Activated T-helper 1 cell treated with anti-CD3 and anti-CD28 coated beads, Interleukin-12 subunit alpha, Interleukin-12 subunit beta, Interleukin-2, Interleukin-4 antibody, amounts not matched to agents 30 ng/mL and 10 ng/mL and 1 ng/mL, durations not matched to agents 14 hours and 24 hours and 36 hours (primary cell): ENCODE measurements at places on chromosomes 5 and 9.

DNA sequence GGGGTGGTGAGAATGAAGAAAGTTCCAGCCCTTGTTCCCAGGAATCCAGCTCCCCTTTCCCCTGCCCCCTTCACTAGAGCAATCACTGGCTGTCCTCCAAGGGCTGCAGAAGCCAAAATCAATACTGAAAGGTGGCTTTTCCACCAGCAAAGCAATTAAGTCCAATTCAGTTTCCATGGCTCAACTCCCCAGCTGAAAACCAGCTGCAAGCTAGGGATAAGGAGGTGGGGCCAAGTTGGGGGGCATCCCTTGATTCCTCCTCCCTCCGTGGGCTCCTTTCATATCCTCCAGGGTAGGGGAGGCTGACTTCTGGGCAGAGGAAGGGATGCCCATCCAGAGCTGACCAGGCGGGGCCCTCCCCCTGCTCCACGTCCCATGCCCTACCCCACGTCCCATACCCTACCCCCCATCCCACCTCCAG lies 22.7 kb downstream of the CAMK2A start:
- no peaks in the 10 kb centered on the region for H3K36me3 ChIP-seq
- H3K4me3 ChIP-seq: no peak overlapping the region
- H3K4me1 ChIP-seq: no peaks in the 10 kb centered on the region
- H3K27me3 ChIP-seq: peaks cover 3% of the 10 kb centered on the region

DNA sequence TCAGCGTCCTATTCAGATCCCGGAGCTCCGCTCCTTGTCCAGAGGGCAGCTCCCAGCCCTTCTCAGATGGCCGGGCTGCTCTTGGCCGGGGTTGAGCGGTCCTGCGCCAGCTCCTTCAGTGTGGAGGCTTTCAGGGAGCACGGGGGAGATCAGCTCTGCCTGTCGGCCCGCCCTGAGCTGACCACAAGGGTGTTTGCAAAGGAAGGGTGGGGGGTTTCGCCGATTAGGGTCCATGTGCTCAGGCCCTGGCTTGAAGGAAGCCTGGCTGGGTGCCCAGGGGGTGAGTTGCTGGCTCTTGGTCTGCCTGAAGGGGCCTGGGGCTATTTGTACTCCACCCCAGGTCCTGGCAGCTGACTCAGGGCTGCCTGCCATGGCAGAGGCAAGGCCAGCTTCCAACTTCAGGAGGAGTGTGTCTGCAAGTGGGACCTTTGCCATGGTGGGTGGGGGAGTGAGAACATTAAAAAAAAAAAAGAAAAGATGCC lies 250.1 kb upstream of the KLF4 start:
- no peaks in the 10 kb centered on the region for H3K27me3 ChIP-seq
- no peaks in the 10 kb centered on the region for H3K4me1 ChIP-seq
- H3K36me3 ChIP-seq: no peaks in the 10 kb centered on the region
- H3K27ac ChIP-seq: no peak overlapping the region
- H3K4me3 ChIP-seq: no peak overlapping the region

DNA sequence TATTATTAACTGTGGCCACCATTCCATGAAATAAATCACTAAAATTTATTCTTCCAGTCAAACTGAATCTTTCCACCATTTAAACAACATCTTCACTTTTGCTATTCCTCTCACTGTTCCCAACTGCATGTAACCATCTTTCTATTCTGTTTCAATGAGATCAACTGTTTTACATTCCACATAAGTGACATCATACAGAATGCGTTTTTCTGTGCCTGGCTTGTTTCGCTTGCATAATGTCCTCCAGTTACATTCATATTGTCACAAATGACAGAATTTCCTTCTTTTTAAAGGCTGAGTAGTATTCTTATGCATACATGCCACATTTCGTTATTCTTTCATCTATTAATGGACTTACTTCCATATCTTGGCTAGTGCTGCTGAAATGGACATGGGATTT lies 738.2 kb downstream of the SEMA5A start:
- H3K27ac ChIP-seq: no peak overlapping the region
- H3K4me3 ChIP-seq: no peak overlapping the region
- H3K27me3 ChIP-seq: no peaks in the 10 kb centered on the region
- no peaks in the 10 kb centered on the region for H3K4me1 ChIP-seq
- no peaks in the 10 kb centered on the region for H3K36me3 ChIP-seq

DNA sequence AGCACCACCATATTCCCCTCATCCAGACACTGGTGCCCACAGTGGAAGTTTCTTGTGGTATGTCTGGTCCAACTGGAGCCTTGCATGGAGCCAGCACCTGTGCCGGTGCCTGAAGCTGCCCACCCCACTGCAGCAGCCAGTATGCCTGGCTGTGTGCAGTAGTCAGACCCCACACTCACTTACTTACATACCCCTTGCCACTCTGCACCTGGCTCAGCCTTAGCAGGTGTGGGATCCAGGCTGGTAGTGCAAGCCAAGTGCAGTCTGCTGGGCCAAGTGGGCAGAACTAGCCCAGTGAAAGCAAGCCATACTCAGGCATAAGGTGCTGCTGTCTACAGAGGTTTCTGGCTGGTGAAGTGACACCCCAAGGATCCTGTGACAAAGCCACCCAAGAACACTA lies 871.4 kb upstream of the C9orf72 start:
- no peaks in the 10 kb centered on the region for H3K36me3 ChIP-seq
- no peak for DNase-seq
- H3K27ac ChIP-seq: no peak overlapping the region
- H3K27me3 ChIP-seq: no peaks in the 10 kb centered on the region
- no peak overlapping the region for H3K4me3 ChIP-seq
- no peaks in the 10 kb centered on the region for H3K4me1 ChIP-seq

DNA sequence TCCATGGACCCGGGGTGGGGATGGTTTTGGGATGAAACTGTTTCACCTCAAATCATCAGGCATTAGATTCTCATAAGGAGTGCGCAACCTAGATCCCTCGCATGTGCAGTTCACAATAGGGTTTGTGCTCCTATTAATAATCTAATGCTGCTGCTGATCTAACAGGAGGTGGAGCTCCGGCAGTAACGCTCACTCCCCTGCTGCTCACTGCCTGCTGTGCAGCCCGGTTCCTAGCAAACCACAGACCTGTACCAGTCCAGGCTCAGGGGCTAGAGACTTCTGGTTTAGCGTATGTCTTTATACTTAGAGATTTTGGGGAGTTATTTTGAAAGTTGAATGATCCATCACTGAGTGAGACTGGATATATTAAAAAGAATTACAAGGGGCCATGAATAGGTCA lies 50.2 kb downstream of the RICTOR start:
- no peak overlapping the region for H3K27ac ChIP-seq
- H3K27me3 ChIP-seq: no peaks in the 10 kb centered on the region
- H3K4me1 ChIP-seq: peaks cover 34% of the 10 kb centered on the region
- DNase-seq: no peak
- H3K4me3 ChIP-seq: no peak overlapping the region

DNA sequence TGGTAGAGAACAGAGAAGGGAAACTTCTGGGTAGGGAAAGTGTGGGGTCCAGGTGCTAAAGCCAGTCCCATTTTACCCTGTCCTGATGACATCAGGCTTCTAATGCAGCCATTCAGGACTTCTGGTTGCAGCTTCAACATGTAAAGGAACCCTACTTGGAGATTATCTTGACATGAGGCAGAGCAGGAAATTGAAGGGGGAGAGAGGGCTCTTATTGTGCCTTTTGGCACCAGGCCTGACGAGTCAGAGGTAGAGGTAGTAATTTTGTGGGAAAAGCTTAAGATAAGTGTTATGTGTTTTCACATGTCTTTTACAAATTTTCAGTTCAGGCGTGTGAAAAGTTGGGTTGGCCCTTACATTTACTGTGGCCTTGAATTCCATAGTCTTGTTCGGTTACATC lies 102.4 kb upstream of the APC start:
- no peak overlapping the region for H3K4me3 ChIP-seq
- peaks cover 5% of the 10 kb centered on the region for H3K27me3 ChIP-seq
- H3K36me3 ChIP-seq: no peaks in the 10 kb centered on the region

DNA sequence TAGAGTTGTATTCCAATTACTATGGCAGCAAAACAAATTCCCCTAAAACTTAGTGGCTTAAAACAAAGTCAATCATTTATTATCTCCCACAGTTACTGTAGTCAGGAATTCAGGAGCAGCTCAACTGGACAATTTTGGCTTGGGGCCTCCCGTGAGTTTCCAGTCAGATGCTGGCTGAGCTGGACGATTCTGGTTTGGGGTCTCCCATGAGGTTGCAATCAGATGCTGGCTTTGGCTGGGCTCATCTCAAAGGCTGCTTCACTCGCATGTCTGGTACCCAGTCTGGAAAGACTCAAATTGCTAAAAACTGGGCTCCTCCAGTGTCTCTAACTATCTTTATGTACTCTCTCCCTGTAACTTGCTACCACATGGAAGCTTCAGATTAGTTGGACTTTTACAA lies 130.1 kb downstream of the C5orf15 start:
- H3K27ac ChIP-seq: no peak overlapping the region
- no peak overlapping the region for H3K4me3 ChIP-seq
- H3K4me1 ChIP-seq: no peaks in the 10 kb centered on the region

- H3K4me1 ChIP-seq: peaks cover 65% of the 10 kb centered on the region
- peak overlapping the region; percentile 94 for H3K4me3 ChIP-seq
- DNase-seq: no peak
- peak overlapping the region; percentile 11 for H3K27ac ChIP-seq
- no peaks in the 10 kb centered on the region for H3K27me3 ChIP-seq
Observed at GRCh38 chr5:134223406-134224248, 2.2 kb downstream of the PPP2CA start.

DNA sequence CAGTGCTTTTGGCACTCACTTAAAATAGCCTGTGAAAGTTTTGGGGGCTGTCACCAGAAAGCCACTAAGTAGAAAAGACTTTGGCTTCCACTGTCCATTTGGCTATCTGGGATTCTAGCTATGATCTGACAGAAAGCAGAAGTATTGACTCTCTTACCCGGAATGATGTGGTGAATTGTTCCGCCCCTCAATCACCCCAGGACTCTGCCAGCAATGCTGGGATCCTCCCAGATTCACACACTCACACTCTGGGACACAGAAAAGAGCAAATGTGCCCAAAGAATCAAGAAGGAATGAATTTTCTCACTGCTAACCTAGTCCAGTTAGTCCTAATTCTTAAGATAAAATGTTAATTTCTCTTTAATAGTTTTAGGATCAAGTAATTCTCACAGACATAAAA lies 576.9 kb downstream of the BNC2 start:
- no peaks in the 10 kb centered on the region for H3K36me3 ChIP-seq
- no peak overlapping the region for H3K27ac ChIP-seq
- DNase-seq: no peak
- no peak overlapping the region for H3K4me3 ChIP-seq

DNA sequence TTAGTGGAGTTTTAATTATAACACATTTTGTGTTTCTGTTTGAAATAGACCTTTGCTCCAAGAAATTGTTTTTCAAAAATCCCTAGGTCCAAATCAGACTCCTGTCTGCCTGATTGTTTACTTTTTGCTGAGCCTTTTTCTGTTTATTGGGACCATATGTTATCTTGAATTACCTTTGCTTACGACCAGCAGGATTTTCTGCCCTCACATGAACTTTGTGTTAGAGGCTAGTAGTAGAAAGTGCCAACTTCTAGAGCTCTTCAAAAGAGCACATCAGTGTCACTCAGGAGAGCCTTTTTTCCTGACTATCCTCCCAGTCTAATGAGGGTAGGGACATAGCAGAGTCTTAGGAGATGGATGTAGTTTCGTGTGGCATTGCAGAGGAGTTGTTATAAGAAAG lies 10.2 kb downstream of the RECK start:
- H3K27me3 ChIP-seq: no peaks in the 10 kb centered on the region
- no peak overlapping the region for H3K4me3 ChIP-seq
- no peak overlapping the region for H3K27ac ChIP-seq
- peaks cover 13% of the 10 kb centered on the region for H3K4me1 ChIP-seq
- DNase-seq: no peak

DNA sequence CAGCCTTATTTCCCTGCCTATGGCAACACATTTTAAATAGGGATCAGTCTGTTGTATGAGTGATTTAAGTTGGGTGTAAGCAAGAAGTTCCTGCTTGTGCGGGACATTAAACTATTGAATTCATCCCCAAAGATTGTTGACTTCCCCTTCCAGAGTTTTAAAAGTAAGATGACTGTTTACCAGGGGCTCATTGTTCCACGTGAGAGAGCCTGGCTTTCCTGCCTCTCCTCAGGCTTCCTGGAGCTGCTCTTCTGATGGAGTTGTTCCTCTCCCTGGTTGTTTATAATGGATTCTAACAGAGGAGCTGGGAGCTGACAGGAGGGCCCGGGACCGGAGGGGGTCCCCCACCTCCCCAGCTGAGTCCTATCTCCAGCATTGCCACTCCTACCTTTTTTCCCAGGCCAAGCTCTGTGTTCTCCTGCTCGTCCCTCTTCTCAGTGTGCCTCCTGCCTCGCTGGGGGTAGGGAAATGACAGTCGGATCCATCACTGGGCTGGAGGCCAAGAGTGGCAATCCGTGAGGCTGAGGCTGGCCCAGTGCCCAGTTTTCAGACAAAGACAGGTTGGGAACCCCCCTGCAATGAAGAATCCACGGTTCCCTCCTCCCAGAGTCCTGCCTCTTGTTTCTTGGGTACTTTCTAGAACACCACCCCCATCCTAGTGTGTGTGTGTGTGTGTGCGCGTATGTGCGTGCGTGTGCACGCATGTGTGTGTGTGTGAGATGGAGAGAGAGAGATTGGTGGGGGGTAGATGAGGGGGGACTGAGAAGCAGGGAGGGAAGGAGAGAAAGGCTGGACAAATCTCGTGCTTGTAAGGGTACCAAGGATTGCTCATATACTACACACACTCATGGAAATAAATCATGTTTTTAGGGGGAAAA lies 123.7 kb upstream of the NFIB start:
- H3K36me3 ChIP-seq: no peaks in the 10 kb centered on the region
- H3K4me3 ChIP-seq: no peak overlapping the region
- no peak for DNase-seq
- peaks cover 11% of the 10 kb centered on the region for H3K27me3 ChIP-seq
- no peaks in the 10 kb centered on the region for H3K4me1 ChIP-seq

GRCh38 chr5:107469485-107470294 lies 201.0 kb downstream of the EFNA5 start:
- H3K4me1 ChIP-seq: peaks cover 12% of the 10 kb centered on the region
- no peaks in the 10 kb centered on the region for H3K36me3 ChIP-seq

DNA sequence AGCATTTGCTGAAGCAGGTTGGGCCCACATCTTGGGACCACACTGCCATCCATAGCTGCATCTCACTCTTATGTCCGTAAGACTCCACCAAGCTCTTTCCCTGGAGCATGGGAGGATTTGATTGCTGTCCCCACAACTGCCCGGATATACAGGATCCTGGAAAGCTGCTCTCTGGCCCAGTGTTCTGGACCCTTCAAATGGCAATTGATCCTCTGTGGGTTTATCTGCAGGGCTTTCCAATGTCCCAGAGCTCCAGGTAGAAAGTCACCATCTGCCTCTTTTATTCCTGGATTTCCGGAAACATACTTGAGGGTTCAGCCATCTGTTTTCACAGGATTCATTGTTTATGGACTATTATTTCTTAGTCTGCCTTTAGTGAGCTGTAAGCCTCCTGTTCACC lies 214.6 kb downstream of the SREK1 start:
- H3K4me1 ChIP-seq: no peaks in the 10 kb centered on the region
- no peak overlapping the region for H3K4me3 ChIP-seq
- H3K27ac ChIP-seq: no peak overlapping the region
- no peak for DNase-seq
- H3K36me3 ChIP-seq: no peaks in the 10 kb centered on the region

- H3K36me3 ChIP-seq: peaks cover 10% of the 10 kb centered on the region
- peaks cover 27% of the 10 kb centered on the region for H3K4me1 ChIP-seq
- H3K27ac ChIP-seq: no peak overlapping the region
- no peak for DNase-seq
Observed at GRCh38 chr5:37198842-37199241, 50.3 kb downstream of the CPLANE1 start.
